Aorta (tissue), 5 donors: ENCODE measurements at places on chromosomes 7 and 10. TPM values are rescaled to one million over a fixed set of nuclear protein-coding genes. Genes with fewer than 3 reads are reported as not detected.
A peak's percentile ranks its signal among the peaks of the same experiment; 100 is the strongest.

DNA sequence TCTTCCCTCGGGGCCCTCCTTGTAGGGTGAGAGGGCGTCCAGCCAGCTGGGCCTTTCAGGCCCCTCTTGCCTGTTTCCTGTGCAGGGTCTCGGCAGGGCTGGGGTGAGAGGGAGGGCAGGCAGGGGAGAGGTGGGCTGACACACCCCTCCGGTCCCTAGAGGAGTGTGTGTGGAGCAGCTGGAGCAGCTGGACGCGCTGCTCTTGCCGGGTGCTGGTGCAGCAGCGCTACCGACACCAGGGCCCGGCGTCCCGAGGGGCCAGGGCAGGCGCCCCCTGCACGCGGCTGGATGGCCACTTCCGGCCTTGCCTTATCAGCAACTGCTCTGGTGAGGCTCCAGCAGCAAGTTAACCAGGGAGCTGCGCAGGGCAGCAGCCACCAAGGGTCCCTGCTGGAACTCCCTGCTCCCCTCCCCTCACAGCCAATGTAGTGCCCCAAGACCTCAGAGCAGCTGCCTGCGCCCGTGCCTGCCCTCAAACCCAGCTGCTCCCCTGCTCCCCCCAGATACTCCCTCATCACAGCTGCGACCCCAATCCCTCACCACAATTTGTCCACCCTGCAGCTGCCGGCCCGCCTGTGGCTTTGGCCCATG lies 15.7 kb upstream of the ZNF862 start:
- H3K27me3 ChIP-seq, result no peaks in the 10 kb centered on the region
- no peak overlapping the region for H3K27ac ChIP-seq
- H3K36me3 ChIP-seq, result no peaks in the 10 kb centered on the region
- no peak overlapping the region for H3K4me3 ChIP-seq
- peak; percentile 41 for DNase-seq

DNA sequence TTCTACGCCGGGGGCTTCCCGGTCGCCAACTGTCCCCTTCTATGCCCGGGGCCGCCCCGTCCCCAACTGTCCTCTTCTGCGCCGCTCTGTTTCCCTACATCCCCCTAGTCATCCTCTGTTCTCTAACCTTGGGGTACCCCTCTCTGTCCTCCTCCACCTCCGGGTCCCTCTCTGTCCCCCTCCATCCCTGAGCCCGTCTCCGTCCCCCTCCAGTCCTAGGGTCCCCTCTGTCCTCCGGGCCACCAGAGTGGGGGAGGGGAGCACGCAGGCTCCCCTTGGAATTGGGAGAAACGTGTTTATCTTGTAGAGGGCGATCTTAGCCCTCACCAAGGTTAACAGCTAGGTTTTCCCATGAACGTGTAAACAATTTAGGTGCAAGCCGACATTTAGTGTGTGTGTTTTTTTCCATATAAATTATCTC lies 852 bp upstream of the KLF6 start:
- H3K27me3 ChIP-seq, result no peaks in the 10 kb centered on the region
- DNase-seq, result peak; percentile 86
- no peaks in the 10 kb centered on the region for H3K4me1 ChIP-seq
- H3K36me3 ChIP-seq, result peaks cover 6% of the 10 kb centered on the region
- H3K27ac ChIP-seq, result peak overlapping the region; percentile 87

GRCh38 chr7:95265634-95266033 lies 58.7 kb downstream of the PON1 start:
- H3K4me1 ChIP-seq, result no peaks in the 10 kb centered on the region
- DNase-seq, result no peak
- no peaks in the 10 kb centered on the region for H3K36me3 ChIP-seq

Gene HYAL4
- not detected for total RNA-seq

DNA sequence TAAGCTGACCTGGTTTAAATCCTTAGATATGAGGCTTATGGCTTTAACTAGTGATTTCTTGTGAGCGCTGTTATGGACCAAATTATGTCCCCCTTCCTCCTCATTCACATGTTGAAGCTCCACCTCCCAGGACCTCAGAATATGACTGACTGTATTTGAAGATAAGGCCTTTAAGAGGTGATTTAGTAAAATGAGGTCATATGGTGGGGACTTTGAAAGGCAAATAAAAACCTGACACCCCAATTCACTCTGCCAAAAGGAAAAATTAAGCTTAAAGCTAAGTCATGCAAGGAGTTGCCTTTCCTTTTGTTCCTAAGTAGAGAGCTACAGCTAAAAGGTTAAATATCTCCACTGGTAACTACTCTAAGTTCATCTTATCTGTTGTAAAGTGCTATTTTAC lies 36.4 kb upstream of the FIGNL1 start:
- no peak overlapping the region for H3K27ac ChIP-seq
- H3K27me3 ChIP-seq, result no peaks in the 10 kb centered on the region
- H3K4me3 ChIP-seq, result no peak overlapping the region
- H3K36me3 ChIP-seq, result no peaks in the 10 kb centered on the region

DNA sequence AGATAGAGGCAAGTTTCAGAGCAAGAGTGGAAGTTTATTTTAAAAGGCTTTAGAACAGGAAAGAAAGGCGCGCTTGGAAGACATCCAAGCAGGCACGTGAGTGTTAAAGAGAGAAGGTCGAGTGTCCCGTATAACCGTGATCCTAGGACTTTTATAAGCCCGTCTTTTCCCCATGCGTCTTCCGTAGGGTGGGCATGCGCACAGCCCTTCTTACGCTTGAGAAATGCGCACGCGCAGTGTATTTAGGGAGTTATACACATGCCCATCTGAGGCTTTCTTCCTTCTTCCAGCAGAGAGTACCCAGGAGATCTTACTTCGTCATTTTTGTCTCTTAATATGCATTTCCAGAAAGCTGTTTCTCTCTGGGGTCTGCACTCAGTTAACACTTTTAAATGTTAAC lies 52.4 kb downstream of the CALD1 start:
- H3K36me3 ChIP-seq, result peaks cover 2% of the 10 kb centered on the region
- peak; percentile 57 for DNase-seq
- peaks cover 8% of the 10 kb centered on the region for H3K4me1 ChIP-seq
- no peaks in the 10 kb centered on the region for H3K27me3 ChIP-seq
- H3K27ac ChIP-seq, result peak overlapping the region; percentile 82

DNA sequence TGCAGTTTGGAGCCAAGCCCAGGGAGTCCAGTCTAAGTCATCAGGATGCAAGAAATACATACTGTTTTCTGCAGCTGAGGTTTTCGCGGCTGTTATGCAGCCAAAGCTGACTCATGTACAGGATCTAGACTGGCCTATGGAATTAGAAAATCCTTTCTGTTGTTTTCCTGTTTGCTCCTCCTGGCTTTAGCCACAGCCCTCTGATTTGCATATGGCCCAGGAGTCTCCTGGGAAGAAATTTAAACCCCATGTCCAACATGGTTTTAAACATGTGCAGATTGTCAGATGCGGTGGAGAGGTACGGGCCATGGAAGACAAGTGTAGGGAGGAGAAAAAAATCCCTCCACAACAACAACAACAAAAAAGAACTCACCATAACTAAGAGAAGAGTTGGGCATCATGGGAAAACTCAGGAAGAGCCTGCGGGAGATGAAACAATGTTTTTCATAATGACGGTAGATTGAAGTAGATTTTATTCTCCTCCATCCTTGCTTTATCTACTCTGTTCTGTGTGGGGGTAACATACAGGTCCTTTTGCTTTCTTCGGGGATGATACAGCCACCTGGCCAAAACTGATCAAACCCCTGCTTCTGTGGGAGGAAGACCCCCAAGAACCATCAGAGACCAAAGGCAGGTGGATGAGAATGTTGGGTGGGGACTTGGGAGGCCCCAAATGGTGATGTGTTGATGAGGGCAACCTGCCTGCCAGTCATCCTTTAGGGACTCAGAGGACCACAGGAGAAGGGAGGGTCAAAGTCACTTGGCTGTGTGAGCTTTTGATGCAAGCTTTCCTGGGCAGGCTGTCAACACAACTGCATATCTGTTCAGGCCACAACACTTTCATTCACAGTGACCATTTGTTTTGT lies 29.8 kb upstream of the GNA12 start:
- no peaks in the 10 kb centered on the region for H3K36me3 ChIP-seq
- H3K27ac ChIP-seq, result no peak overlapping the region

Gene IFT22
- 16.5 TPM for total RNA-seq

- H3K4me3 ChIP-seq, result no peak overlapping the region
- DNase-seq, result no peak
- H3K27ac ChIP-seq, result no peak overlapping the region
- no peaks in the 10 kb centered on the region for H3K27me3 ChIP-seq
- no peaks in the 10 kb centered on the region for H3K4me1 ChIP-seq
Observed at GRCh38 chr10:43855667-43856210, 207.1 kb upstream of the ZNF32 start.

Gene RAMP3
- total RNA-seq, result 43.0 TPM

- H3K36me3 ChIP-seq, result no peaks in the 10 kb centered on the region
- no peak overlapping the region for H3K4me3 ChIP-seq
- peaks cover 1% of the 10 kb centered on the region for H3K4me1 ChIP-seq
Observed at GRCh38 chr7:23462846-23463245, 7.4 kb downstream of the IGF2BP3 start.

DNA sequence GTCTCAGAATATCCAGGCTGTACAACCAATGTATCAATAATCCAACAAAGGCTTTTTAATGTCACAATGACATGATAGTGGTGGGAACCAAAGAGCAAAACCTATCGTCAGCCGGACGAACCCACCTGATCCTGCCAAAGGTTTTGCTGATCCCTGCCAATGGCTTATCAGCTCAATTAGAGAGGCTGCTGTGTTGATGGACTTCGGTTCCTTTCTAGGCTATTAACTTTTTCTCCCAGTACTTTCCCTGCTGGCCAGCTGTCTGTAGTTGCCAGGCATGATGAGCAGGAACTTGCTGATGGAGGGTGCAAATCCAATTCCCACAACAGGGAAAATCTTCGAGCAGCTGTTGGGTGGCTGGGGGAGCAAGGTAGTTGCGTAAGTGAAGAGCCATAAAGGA lies 2.4 kb downstream of the LMOD2 start:
- no peaks in the 10 kb centered on the region for H3K4me1 ChIP-seq
- no peak for DNase-seq
- no peaks in the 10 kb centered on the region for H3K36me3 ChIP-seq
- no peaks in the 10 kb centered on the region for H3K27me3 ChIP-seq
- H3K4me3 ChIP-seq, result no peak overlapping the region

- DNase-seq, result no peak
- no peaks in the 10 kb centered on the region for H3K4me1 ChIP-seq
- H3K27me3 ChIP-seq, result peaks cover 4% of the 10 kb centered on the region
Observed at GRCh38 chr10:117074621-117075020, 63.4 kb downstream of the VAX1 start.

GRCh38 chr7:40105879-40106473 lies 28.4 kb downstream of the MPLKIP start:
- no peak overlapping the region for H3K27ac ChIP-seq
- H3K27me3 ChIP-seq, result no peaks in the 10 kb centered on the region
- H3K4me3 ChIP-seq, result no peak overlapping the region
- no peaks in the 10 kb centered on the region for H3K4me1 ChIP-seq
- H3K36me3 ChIP-seq, result no peaks in the 10 kb centered on the region

DNA sequence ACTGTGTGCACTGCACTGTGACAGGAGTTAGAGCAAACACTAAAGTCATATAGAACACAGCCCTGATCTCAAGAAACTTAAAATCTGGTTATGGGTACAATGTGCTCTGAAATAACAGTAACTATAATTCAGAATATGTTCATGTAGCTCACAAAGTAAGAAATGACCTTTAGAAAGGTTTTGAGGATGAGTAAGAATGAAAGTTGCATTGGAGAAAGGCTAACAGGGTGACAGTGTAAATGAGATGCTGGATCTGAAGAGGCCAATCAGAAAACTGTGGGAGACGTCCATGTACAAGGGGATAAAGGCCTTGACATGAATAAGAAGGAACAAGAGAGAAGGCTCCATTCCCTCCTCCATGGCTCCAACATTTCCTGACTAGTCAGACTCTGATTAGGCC lies 124.7 kb downstream of the GRM3 start:
- H3K36me3 ChIP-seq, result no peaks in the 10 kb centered on the region
- H3K4me3 ChIP-seq, result no peak overlapping the region
- no peak overlapping the region for H3K27ac ChIP-seq
- DNase-seq, result no peak

DNA sequence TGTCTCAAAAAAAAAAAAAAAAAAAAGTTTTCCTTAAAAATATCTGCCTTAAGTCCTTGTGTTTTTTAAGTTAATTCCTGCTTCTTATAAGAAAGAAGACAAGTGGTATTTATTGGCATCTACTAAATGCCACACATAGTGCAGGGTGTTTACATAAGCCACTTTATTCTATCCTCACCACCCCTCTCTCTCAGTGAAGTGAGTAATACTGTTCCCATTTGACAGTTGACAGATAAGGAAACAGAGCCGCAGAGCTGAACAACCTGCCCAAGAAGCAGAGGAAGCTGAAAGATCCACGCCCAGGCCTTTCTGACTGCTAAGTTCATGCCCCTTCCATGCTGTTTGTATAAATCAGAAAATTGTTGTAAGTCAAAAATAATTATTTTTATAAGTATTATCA lies 54.1 kb downstream of the ABLIM1 start:
- H3K36me3 ChIP-seq, result no peaks in the 10 kb centered on the region
- H3K4me1 ChIP-seq, result peaks cover 2% of the 10 kb centered on the region
- H3K27me3 ChIP-seq, result no peaks in the 10 kb centered on the region
- no peak overlapping the region for H3K4me3 ChIP-seq

Gene SPDYE2B
- not detected for total RNA-seq

- H3K36me3 ChIP-seq, result no peaks in the 10 kb centered on the region
- H3K27me3 ChIP-seq, result no peaks in the 10 kb centered on the region
- DNase-seq, result peak; percentile 42
- H3K27ac ChIP-seq, result no peak overlapping the region
- H3K4me3 ChIP-seq, result no peak overlapping the region
Observed at GRCh38 chr7:151001546-151001945, 10.7 kb downstream of the NOS3 start.

DNA sequence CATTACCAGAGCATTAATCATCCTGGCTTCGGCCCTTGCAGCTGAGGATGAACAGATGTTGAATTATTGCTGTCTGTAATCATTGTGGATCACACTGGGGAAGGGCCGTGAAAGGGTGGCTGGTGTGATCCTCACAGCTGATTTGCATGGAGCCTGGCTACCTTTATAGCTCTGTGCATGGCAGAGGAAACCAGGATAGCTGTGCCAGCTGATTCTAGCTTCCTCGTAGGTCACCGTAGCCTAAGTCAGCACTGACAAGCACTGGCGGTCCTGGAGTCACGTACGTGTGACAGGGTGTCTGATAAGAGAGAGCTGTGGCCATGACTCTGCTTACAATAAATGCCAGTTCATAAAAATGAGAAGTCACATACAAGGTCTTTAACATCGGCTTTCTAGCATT lies 76.5 kb downstream of the INSYN2A start:
- H3K36me3 ChIP-seq, result peaks cover 3% of the 10 kb centered on the region
- H3K4me3 ChIP-seq, result no peak overlapping the region
- no peak overlapping the region for H3K27ac ChIP-seq
- no peaks in the 10 kb centered on the region for H3K4me1 ChIP-seq

DNA sequence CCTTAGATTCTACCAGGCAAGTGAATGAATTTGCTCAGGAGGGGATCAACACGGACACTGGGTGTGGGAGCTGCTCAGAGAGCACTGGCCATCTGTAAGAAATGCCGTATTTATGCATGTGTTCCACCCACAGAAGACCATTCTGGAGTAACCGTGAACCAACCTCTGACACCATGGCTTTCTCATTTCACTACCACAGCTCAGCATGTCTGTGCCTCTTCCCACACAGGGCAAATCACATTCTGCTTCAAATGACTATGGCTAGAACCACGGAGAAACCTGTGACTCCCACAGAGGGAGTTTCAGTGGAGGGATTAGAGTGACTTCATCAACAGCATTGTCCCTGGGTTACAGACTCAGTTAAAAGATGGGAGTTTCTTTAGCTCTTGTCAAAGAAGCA lies 893.4 kb downstream of the XPNPEP1 start:
- no peak overlapping the region for H3K4me3 ChIP-seq
- H3K27me3 ChIP-seq, result peaks cover 2% of the 10 kb centered on the region
- H3K36me3 ChIP-seq, result no peaks in the 10 kb centered on the region
- no peaks in the 10 kb centered on the region for H3K4me1 ChIP-seq

- no peak overlapping the region for H3K4me3 ChIP-seq
- no peak for DNase-seq
- no peaks in the 10 kb centered on the region for H3K4me1 ChIP-seq
- no peak overlapping the region for H3K27ac ChIP-seq
- H3K36me3 ChIP-seq, result no peaks in the 10 kb centered on the region
Observed at GRCh38 chr7:103766660-103767059, 222.8 kb downstream of the RELN start.

Gene OGDHL
- not detected for total RNA-seq
